ENCODE measurements at places on chromosomes 4 and X.

DNA sequence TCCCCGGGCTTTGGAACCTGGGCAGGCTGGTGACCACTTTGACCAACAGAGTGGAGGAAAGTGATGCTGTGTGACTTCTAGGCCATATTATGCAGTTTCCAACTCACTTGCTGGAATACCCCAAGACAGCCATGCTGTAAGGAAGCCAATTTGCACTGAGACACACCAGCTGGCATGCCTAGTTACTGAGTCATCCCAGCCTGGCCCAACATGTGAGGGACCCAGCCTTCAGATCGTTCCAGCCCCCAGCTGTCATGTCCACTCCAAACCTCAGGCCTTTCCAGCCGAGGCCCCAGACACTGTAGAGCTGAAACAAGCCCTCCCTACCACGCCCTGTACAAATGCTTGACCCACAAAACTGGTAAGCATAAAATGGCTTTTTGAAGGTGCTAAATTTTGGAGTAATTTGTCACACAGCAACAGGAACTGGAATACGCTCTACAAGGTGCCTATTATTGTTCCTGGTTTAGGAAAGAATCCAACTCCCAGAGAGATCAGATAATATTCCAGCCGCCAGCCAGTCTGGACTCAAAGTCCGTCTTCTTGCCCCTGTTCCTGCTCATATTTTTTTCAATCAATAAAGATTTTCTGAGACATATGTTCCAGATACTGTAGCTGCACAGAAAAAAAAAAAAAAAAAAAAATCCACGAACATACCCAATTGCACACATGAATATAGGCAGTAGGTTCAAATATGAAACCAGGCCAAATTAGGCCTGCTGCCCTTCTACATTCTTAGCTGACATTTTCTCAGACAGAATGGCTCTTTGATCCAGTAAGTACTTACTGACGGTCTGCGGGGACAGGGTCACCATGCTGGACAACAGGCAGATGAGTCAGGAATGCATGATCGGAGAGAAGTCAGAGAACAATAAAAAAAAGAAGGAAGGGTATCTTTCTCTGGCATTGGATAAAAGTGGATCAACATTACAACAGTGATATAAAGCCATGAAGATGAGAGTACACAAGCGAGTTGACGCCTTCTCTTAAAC is 35.1 kb downstream of the SH3KBP1 start:
- no peak for DNase-seq

DNA sequence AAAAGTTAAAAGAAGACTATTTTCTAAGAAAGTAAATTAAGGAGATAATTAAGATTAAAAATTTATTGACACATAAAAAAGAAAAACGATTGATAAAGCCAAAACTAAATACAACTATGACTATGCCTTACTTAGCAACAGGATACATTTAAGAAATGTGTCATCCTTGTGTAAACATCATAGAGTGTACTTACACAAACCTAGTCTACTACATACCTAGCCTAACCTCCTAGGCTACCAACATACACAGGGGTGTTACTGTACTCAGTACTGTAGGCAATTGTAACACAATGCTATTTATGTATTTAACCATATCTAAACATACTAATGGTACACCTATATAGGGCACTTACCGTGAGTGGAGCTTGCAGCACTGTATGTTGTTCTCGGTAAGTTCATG is 108.3 kb downstream of the ANXA10 start:
- DNase-seq, result no peak

DNA sequence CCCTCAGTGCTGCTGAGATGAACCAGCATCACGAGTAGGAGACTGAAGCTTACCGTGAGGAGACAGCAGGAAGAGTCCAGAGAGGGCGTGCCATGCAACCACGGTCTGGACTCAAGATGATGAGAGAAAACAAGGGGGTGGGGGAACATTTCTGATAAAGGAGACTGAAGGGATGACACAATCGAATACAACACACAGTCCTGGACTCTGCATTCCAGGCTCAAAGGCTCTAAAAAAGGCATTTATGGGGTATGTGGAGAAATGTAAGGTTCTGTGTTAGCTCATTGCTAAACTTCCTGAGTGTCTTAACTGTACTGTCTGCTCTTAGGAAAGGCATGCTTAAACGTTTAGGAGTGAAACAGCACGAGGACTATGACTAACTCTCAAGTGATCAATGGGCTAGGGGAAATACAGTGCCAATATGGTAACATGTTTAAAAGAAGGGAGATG is 20.6 kb upstream of the IRAK1 start:
- no peak for DNase-seq

DNA sequence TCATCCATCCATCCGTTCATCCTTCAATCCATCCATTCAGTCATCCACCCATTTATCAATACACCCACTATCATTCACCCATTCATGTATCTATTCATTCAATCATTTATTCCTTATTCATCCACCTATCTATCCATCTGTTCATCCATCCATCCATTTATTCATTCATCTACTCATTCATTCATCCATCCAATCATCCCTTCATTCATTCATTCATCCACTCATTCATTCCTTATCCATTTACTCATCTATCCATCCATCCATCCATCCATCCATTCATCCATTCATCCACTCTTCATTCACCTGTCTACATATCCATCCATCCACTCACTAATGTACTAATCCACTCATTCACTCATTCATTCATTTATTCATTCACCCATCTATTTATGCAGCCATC is 9.5 kb downstream of the P2RY8 start:
- DNase-seq, result no peak

DNA sequence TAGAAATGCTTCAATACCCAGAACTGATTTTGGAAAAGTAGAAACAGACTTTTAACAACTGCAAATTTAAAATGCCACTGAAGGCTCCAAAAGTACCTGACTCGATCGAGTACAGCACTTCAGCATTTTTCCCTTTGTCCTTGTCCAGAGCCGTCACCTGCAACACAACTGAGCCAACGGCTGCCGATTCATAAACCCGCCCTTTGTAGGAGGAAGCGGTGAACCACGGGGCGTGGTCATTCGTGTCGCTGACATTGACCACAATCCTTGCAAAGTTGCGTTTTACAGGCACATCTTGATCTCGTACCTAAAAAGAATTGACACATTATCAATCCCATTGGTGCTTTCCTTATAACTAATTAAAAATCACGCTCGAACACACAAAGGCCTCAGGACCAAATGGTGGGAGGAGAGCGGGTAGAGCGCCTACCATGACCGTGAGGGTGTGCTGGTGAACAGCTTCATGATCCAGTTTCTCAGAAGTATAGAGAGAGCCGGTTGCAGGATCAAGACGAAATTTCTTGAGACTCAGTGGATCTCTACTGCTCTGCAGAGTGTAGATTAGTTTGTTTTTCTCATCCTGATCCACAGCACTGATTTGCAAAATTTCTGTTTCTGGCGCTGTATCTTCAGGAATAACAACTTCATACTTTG is 72.8 kb upstream of the MTNR1A start:
- DNase-seq, result no peak

DNA sequence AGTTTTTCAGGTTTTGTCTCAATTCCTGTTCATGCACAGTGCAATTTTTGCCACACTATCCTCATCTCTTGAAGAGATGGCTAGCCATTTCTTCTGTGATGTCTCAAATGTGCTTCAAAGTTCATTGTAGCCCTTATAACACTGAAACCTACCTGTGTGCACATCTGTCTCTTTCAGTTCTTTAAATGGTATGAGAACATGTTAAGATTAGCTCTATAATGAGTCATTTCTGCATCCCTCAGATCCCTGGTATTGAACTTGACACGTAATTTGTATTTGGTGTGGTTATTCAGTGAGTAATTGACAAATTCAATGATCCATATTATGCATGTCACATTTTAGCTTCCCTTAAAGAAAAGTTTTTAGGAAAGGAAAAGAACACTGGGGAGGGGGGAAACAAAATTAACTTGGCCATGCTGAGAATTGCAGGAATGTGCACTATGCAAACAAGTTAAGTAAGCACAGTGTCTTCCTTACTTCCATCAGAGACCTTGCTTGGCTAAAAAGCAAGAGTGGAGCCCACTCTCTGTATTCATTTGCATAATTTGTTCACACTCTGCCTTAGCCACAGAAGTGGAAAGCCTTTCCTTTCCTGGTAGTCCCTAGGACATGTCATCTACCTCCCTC is 659.8 kb upstream of the MAGEB2 start:
- DNase-seq, result no peak
